Neural crest cell (in vitro differentiated cells): ENCODE measurements at places on chromosomes 6 and 20. TPM values are rescaled to one million over a fixed set of nuclear protein-coding genes. Genes with fewer than 3 reads are reported as not detected.

MAFB gene
- total RNA-seq: 1.6 and 1.9 TPM in 2 replicates

SOBP gene
- total RNA-seq: 23.0 and 24.0 TPM in 2 replicates

GLYATL3 gene
- not detected in 2 replicates for total RNA-seq

TAPBP gene
- 15.4 and 16.2 TPM in 2 replicates for total RNA-seq

- no peak for DNase-seq
These were observed 16.1 kb upstream of the RBM38 start for GRCh38 chr20:57374931-57375651.
